Activated CD8-positive, alpha-beta memory T cell treated with anti-CD3 and anti-CD28 coated beads for 1 hour (primary cell): ENCODE measurements at places on chromosomes 5 and 9.

DNA sequence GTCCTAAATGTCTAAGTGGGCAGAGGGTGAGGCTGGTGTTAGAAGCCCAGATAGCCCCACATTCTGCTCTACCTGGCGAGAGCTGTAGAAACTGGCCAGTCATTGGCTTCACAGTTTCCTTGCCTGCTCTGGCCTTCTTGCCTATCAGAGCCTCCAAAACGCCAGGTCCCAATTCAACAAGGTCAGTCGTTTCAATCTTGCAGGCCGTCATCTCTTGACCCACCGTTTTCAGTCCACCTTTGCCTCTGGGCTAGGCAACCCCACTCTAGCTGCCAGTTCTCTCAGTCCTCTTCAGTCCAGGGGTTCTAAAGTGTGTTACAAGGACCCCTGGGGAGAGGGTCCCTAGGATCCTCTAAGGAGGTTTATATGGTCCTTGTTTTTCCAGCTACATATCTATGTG lies 20.0 kb upstream of the TIFAB start:
- no peak for DNase-seq

DNA sequence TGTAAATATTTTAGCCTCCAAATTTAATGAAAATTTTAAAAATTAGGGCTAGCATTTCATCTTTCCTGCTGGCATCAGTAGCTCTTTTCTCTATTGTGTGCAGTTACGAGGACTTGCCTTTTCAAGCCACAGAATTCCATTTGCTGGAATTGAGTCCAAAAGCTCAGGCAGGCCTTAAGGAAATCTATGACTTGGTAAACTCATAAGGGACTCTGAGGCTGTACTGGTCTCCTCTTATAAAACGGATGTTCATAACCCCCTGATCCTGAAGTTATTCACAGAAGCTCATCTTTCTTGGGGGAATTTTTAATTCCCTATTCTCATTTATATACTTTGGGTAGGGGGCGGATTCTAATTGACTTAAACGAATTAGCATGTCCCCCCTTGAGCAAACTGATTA lies 23.4 kb downstream of the ANKRA2 start:
- DNase-seq, result no peak

GRCh38 chr9:37412431-37413151 lies 9.9 kb upstream of the GRHPR start:
- no peak for DNase-seq

GRCh38 chr5:110853267-110853666 lies 114.5 kb downstream of the SLC25A46 start:
- no peak for DNase-seq

GRCh38 chr5:142803428-142804125 lies 33.4 kb downstream of the ARHGAP26 start:
- DNase-seq, result no peak

GRCh38 chr5:138962614-138963370 lies 87.7 kb upstream of the LRRTM2 start:
- no peak for DNase-seq

GRCh38 chr5:68303038-68303738 lies 87.6 kb downstream of the PIK3R1 start:
- no peak for DNase-seq

GRCh38 chr9:126919193-126919592 lies 4.6 kb downstream of the RALGPS1 start:
- DNase-seq, result no peak

- no peak for DNase-seq
Measured at GRCh38 chr5:144436007-144436406, 265.3 kb downstream of the KCTD16 start.

GRCh38 chr9:26357803-26358344 lies 534.7 kb downstream of the CAAP1 start:
- DNase-seq, result no peak

- DNase-seq, result no peak
Measured at GRCh38 chr9:115597330-115597895, 479.5 kb upstream of the TNC start.

GRCh38 chr5:134511796-134512660 lies 13.4 kb upstream of the JADE2 start:
- DNase-seq, result no peak

DNA sequence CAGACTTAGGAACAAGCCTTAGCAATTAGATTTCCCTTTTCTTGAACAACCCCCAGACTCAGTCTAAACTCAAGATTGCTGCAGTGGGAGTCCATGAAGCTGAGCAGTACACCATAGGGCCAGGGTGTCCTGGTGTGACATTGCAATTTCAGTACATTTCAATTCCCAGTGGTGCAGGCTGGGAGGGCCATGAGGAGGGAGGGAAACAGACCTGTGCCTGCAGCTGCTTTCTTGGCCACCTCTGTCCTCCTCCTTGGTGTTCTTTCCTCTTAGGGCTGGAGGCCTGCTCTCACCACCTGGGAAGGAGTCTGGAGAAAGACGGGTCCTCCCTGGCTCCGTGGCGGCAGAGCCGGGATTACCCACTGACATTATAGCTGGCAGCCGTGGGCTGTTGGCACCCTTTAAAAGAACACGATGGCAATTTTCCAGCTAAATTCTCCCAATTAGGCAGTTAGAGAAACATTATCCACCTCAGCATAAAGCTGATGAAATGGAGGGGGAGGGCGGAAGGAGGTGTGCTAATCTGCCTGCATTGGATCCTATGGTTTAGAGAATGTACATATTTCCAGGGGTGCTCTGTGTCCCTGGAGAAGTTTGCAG lies 186.4 kb downstream of the SLIT3 start:
- no peak for DNase-seq

GRCh38 chr9:38112456-38112855 lies 43.4 kb upstream of the SHB start:
- no peak for DNase-seq

GRCh38 chr9:14383294-14383693 lies 69.4 kb upstream of the NFIB start:
- DNase-seq, result no peak

GRCh38 chr5:37396352-37396751 lies 17.2 kb downstream of the WDR70 start:
- no peak for DNase-seq

DNA sequence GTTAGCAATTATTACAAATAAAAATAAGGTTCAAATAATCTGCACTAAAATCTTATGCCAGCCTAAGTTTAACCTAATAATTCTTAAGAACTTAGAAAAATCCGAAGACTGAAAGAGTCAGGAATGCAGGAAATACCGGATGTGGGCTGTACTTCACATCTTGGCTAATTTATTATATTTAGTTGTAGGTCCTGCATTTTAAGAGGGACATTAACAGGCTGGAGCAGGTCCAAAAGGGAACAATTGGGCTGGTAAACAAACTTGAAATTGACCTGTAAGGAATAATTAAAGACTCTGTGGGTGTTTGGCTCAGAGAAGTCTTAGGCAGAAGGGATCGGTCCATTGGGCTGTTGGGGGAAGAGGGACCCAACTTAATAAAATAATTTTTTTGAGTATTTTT lies 18.4 kb downstream of the GLRA1 start:
- DNase-seq, result no peak

GRCh38 chr5:105632043-105632442 lies 2038.7 kb downstream of the EFNA5 start:
- no peak for DNase-seq

DNA sequence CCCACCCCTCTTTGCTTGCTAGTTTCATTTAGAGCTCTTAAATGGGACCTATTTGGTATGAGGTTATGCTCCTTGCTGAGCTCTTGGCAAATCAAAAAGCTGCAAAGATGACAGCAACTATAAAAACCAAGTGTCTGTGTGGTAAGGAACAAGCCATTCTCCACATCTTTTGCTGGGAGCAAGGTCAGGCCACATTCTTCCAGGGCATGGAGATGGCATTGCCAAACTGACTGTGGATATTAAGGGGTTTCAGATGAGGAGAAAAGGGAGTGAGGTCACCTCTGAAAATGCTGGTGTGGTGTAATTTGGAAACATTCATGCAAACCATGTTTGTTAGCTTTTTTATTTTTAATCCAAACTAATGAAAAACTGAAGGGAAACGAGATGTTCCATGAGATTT lies 218.8 kb upstream of the IL12B start:
- no peak for DNase-seq

DNA sequence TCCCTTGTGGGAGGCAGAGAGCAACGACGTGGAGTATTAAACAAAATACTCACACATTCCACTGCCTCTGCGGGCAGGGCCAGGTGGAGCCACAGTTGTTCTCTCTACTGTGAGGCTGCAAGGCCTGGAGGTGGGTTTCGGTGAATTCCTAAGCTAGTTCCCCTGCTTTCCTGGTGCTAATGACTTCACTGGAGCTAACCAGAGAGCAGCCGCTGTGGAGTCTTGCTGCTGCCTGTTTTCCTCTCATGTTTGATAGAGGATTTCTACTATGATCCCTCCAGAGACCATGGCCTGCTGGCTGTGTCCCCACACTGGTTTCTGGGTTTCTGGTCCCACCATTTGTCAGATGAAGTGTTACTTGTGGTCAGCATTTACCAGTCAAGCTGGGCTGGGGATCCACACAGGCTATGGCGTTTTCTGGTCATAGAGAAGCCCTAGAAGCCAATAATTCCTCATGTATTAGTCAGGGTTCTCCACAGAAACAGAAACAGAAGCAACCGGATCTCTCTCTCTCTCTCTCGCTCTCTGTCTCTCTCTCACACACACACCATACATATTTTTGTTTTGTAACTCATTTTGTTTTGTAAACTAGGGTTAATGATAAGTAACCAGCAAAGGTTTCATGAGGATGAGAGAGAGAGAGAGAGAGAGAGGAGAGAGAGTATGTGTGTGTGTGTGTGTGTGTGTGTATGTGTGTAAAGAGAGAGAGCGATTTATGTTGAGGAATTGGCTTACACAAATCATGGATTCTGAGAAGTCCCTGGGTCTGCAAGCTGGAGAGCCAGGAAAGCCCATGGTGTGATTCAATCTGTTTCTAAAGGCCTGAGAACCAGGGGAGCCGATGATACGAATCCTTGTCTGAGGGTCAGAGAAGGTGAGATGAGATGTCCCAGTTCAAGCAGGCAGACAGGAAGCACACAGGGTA lies 403.0 kb downstream of the GADD45G start:
- no peak for DNase-seq

GRCh38 chr9:127075624-127076372 lies 46.6 kb downstream of the ANGPTL2 start:
- no peak for DNase-seq

GRCh38 chr9:131179561-131180219 lies 54.3 kb downstream of the NUP214 start:
- DNase-seq, result no peak

DNA sequence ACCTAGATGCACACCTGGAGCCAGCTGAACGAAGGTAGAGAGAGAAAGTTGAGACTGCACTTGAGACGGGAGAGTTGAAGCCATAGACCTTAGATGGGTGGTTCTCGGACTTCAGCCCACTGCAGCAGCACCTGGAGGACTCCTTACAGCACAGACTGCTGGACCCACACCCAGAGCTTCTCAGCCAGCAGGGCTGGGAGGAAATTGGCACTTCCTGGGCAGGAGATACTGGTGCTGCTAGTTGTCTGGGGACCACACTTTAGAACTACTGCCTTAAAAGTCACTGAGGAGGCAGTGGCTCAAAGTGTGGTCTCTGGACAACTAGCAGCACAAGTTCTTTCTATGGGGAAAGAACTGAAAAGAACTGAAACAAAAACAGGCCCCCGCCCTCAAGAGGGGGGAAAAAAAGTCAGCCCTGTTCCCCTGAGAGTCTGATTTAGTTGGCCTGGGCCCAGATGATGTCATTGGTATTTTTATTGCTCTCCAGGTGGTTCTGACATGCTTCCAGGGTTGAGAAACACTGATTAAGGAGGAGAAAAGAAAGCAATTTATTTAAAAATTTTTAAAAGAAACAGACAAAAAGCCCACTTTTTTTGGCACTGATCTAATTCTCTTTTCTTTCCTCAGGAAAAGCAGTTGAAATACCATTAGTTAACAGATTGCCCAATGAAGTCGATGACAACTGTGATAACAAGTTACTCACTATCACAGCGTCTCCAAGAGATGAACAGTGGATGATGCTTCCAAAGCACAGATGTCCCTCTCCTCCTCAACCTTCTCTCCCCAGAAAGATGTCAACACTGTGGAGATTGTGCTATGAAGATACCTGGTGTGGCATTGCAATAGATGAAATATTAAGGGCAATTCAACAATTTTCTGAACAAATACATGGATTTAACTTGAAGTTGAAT lies 73.6 kb upstream of the ADAMTS16 start:
- no peak for DNase-seq

DNA sequence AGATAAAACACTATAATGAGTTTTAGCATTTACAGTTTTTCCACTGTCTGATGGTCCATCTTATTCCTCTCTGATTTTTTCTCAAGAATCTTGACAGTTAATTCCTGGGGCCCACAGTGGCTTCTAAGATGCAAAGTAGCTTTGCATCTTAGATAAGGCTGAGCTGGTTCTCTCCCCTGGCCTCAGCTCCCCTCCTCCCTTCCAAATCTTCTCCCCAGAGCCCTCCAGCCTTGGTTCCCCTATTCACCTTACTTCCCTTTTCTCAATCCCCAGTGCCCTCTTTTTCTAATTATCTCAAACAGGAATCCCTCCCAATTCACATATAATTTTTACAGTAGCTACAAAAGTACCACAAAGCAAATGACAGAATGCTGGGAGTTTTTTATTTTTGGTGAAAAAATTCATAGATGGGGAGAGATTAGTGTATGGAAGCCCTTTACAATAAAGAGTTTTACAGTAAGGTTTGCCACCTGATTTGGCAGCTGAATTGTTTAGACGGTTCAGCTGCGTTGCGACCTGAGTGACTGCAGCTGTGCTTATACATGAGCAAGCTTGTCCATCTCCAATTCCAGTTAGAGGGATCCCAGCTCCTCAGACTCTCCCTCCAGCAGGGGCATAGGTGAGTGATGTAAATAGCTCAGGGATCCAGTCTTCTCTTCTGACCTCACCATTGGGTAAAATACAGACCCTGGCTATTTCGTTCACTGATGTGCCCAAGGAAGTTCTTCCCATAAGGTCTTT lies 51.4 kb upstream of the CKMT2 start:
- no peak for DNase-seq

DNA sequence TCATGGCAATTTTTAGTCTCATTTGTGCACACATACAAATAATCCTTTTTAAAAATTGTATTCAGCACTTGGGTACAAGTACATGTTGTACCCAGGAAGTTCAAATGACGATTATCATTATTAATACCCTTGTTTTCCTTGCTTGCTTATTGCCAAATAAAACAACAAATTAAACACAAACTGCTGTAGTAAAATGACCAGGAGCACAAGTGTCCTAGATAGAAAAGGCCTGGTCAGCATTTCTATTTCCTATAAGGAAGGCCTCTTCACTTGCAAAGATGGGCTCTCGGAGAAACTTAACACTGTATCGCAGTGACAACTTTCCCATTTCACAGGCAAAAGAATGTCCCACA lies 34.7 kb upstream of the PLPP1 start:
- DNase-seq, result no peak

DNA sequence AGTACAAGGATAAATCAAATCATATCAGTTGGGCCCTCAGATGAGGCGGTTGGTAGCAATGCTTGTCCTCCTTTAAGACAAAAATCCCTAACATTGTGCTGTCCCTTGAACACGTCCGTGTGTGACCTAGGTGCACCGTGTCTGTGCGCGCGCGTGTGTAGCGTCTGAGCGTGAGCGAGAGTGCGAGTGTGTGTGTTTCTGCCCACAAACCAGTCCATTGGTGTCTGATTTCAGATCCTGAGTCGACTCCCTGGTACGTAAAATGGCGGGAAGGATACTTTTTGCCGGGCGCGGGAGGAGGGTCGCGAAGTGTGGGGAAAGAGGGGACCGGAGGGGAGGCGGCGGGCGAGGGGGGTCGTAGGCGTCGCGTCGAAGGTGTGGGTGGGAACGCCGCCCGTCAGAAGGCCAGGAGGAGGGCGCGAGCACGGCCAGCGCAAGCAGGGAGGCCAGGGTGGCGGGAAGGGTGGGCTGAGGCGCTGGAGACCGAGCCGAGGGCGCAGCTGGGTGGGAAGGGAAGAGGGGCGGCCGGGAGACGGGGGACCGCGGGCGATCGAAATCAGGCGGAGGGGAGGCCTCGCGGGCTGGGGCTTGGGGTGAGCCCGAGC lies 8.9 kb downstream of the OTP start:
- no peak for DNase-seq
